Posterior cingulate gyrus (tissue), 11 donors: ENCODE measurements at places on chromosomes 12 and 14.

- DNase-seq: no peak
Measured at GRCh38 chr12:40281791-40282364, 57.1 kb downstream of the LRRK2 start.

- DNase-seq: no peak
Measured at GRCh38 chr14:35747379-35747778, 61.7 kb downstream of the RALGAPA1 start.

DNA sequence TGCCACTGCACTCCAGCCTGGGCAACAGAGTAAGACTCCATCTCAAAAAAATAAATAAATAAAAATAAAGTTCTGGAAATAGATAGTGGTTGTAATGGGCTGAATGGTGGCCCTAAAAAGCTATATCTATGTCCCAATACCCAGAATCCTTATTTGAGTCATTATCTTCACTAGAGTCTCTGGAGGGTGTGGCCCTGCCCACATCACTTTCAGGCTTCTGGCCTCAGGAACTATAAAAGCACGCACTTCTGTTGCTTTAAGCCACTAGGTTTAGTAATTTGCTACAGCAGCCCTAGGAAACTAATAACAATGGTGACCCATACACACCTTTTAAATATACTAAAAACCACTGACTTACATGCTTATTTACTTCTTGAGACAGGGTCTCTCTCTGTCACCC is 49.9 kb downstream of the MAP3K9 start:
- no peak for DNase-seq

DNA sequence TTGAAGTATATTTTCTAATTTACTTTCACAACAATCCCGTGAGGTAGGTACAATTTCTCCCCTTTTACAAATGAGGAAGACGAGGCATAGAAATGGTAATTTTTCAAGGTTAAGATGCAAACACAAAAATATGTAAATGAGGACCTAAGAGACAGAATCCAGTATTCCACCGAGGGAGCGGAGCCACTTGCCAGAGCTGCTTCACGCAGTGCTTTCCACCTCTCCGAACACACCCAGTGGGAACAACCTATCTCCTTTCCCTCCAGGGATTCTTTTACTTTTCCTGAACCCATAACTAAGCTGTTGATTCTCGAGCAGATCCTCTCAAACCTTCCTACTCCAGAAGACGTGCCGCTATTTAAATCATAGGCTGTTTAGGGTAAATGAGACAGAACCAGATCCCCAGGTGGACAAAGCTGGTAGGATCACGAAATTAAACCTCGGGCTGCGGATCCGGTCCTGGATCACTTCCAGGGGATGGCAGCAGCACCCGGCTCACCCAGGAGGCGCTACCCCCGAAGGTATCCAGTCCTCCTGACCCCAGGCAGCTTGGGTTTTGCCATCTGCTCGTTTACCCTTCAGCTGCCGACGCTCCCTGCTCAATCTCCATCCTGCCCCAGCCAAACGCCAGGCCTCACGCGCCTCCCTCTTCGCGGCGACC is 1.5 kb downstream of the DDHD1 start:
- peak; percentile 23 for DNase-seq

DNA sequence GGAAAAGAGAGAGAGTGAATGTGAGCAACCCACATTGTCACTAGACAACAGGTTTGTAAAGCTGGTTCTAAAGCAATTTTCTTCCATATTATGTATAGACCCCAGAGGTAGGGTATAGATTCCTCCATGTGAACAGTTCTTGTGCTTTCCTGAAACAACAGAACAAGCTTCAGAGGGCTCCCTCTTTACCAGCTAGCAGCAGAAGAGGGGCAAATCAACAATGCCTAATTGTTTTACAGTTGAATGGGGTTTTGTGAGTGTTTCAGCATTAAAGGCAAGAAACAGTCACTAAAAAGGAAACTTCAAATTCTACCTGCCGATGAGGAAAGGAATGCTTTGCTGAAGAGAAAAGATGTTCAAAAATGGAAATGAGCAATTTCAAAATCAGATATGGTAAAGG is 341.2 kb upstream of the KITLG start:
- DNase-seq: no peak

GRCh38 chr12:45388545-45388944 is 172.7 kb downstream of the ANO6 start:
- no peak for DNase-seq

DNA sequence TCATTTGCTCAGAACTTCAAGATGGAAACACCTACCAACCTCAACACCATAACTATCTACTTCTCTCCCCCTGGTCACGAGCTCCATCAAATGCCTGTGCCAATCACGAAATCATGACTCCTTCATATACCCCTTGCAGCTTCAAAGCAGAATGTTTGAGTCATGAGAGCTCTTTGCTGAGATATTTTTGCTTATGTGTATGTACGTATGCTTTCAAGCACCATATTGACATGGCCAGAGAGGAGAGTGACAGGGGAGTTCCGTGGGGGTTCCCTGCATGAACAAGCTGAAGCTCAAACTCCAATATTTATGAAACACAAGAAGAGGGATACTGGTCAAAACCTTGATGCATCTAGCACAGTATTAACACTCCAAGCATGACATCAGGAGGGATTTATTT is 374.4 kb downstream of the DPF3 start:
- no peak for DNase-seq

DNA sequence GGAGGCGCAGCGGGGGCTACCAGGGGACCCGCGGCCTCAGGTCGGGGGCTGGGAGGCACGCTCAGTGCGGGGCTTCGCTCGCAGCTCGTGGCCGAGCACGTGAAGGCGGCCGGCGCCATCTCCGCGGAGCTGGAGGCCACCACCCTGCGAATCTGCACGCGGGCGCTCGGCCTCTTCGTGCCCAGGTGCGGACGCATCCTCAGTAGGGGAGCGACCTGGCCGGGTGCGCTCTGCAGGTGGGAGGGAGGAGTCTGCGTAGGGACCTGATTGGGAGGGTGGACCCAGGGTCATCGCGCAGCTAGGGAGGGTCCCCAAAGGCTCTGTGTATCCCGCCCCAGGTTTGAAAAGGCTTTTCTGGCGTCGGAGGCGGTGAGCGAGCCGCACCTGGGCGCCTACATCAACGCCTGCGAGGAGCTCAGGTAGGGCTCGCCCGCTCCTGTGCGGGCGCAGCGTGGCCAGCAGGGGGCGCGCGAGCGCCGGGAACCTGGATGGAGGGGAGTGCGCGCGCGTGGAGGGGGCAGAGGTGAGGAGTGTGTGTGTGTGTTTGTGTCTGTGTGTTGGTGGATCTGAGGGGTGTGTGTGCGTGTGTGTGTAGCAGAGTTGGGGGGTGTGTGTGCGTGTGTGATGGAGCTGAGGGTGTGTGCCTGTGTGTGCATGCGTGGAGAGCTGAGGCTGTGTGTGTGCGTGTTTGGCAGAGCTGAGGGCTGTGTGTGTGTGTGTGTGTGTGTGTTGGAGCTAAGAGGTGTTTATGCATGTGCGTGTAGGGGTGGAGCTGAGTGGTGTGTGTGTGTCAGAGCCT is 10.3 kb downstream of the EXOC3L4 start:
- DNase-seq: peak; percentile 49

GRCh38 chr12:124568431-124569374 is 1.3 kb upstream of the NCOR2 start:
- DNase-seq: peak; percentile 48

DNA sequence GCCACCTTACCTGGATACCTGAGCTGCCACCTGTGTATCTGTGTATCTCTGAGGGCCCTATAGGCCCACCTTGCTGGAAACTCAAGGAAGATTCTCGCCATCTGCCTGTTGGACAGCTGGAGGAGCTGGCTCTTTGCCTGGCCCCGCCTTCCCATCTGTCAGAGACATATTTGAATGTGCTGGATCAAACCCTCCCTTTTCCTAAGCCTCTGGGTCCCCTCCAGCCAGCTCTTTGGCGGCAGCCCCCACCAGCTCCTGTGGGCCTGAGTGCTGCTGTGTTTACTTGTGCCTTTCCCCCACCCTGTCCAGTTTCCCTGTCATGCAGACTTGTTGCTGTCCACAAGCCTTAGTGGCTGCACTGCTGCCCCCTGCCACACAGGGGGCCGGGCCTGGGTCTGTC is 55.9 kb upstream of the SRSF5 start:
- DNase-seq: peak; percentile 38

DNA sequence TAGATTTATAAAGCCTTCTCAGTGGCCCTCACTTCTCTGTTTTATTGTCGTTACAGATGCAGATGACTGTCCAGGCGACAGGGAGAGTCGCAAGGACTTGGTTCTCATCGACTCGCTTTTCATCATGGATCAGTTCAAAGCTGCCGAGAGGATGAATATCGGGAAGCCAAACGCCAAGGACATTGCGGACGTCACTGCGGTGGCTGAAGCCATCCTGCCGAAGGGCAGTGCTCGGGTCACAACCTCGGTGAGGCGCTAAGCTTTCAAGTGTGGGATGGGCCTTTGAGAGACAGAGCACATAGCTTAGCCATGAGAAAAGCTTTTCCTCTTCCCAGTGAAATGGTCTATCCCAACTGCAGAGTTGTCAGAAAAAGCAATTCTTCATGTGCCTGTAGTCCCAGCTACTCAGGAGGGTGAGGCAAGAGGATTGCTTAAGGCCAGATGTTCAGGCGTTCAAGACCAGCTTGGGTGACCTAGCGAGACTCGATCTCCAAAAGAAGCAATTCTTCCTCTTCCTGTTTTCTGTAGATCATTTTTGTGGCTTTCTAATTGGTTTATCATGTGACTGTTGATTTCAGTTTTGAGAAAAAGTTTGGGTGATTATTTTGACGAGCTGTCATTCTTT is 56.4 kb downstream of the EP400 start:
- no peak for DNase-seq

DNA sequence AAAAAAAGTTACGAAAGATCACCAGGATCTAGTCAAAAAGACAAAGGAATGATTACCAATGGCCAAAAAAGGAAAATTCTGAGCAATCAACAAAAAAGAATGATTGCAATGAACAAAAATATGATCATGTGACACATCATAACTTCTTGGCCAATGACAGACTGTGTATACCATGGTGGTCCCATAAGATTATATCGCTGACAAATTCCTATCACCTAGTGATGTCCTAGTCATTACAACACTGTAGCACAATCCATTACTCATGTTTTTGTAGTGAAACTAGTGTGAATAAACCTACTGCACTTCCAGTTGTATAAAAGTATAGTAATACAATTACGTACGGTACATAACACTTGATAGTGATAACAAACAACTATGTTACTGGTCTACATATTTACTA is 12.3 kb downstream of the SEL1L start:
- DNase-seq: no peak

GRCh38 chr14:104427131-104427851 is 152.3 kb upstream of the C14orf180 start:
- peak; percentile 22 for DNase-seq

DNA sequence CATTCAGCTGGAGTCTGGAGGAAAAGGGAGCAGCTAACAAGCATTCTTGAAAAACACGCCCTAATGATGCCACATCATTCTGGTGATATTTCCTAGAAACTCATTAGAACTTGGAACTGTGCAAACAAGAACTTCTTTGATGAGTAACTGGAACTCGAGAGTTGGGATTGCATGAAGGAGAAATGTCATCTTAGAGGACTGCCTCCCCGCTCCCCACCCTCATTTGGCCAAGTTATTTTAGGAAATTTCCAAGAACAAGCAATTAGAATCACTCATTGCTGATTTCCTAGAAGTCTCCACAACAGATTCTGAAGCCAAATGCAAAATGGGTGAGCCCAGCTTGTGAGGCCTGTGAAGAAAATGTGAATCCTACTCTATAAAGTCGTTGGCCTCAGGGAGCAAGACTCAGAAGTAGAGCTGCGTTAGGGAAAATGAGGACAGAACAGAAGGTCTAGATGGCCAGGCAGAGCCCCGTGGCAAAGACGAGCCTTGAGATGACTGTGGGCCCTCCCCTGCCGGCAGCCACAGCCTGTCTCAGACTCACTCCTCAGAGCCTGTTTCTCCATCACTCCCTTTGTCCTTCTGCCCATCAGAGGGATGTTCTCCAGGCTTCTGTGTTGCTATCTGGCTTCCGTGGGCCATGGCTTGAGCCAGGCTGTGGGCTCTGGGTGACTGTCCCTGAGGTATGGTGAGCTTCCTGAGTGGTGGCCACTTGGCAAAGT is 38.4 kb downstream of the RTL1 start:
- DNase-seq: peak; percentile 7

- DNase-seq: no peak
Measured at GRCh38 chr14:83779266-83779665, 1750.7 kb upstream of the FLRT2 start.

DNA sequence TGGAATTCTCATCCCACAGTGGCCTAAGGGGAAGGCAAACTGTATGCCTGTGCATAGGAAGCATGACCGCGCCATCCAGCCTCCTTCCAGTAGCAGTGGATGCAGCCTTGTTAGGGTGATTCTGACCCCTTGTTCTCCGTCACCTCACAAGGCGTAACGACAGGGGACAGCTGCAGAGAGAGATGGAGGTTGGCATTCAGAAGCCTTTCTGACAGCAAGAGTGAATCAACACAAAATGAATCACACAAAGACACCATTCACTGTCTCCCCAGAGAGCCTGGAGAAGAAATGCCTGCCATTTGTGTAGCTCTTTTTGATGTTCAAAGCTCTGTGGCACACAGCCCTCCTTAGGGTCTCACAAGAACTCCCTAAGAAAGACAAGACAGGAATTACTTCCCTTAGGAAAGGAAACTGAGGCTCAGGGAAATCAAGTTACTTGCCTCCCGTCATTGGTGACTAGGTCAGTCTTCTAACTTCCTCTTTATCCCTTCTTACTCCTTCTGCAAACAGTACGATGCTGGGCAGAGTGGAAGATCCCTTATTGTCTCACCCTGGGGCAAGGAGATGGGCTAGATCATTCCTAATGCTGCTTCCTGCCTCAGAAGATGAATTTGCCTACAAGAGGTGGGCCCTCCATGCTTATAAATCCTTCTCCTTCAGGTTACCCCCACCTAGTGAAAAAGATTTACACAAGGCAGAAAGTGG is 280.9 kb downstream of the CACNA1C start:
- DNase-seq: no peak

DNA sequence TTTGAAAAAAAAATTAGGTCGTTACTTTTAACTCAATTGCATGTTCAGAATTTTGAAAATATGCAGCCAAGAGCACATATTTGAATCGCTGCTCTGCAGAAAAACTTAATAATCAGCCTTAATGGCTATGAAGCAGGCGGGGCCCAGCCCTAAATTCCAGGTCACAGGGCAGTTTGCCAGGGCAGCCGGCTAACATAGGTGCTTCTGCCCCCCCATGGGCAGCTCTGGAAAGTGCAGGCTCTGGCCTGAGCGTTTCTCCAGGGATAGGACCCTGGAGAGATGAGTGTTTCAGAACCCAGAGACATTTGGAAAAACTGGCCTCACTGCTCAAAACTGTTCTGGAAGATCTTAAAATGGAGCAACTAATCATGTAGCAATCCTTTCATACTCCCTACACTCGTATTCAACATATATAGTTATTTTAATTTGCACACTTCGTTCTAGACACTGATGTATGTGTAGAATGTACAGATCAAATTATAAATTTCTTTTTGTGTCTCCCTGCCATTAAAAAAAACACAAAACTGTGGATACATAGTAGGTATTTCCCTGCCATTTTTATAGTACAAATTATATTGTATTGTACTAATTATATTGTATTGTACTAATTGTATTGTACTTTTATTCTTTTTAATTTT is 26.0 kb upstream of the PTGR2 start:
- peak; percentile 96 for DNase-seq
